ENCODE measurements at places on chromosomes 2 and 18.

DNA sequence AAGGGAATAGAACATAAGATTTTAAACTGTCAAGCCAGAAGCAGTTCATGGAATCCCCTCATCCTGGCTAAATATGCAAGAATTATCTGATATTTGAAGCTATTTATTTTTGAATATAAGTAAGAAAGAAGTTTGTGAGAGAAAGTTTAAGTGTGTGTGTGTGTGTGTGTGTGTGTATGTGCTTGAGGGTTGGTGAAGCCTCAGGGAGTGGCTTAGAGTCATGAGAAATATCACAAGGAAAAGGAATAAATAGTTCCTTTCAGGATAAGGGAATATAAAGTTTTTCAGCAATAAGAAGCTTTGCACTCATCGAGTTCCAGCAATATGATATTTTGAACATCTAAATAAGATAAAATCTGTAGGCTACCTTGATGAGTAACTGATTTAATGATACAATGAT lies 359.6 kb downstream of the MEIS1 start:
- no peak for DNase-seq

DNA sequence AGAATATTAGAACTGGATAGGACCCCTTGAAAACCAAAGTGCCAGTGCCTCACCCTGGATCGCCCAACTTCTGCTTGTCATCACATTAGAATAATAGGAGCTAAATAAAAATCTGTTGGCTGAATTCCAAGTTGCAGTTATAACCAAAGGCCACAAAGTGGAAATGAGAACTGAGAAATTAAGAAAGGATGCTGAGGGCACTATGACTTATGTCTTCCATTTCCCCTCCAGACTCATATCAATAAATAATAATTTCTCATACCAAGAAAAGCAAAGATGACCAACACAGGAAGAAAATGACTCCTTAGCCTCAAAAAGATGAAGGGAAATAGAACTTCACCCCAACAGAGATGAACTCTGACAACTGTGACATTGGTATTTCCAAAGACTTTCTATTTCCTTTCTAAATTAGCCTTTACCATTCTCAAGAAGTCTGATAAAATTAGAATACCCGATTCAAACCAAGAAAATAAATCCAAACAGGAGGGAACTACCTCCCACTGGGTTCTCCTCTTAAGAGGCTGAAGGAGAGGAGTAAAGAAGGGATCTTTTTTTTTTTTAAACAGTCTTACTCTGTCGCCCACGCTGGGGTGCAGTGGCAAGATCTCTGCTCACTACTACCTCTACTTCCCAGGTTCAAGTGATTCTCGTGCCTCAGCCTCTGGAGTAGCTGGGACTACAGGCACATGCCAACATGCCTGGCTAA lies 46.5 kb upstream of the EPG5 start:
- no peak for DNase-seq

GRCh38 chr2:218858671-218859555 lies 692 bp upstream of the WNT6 start:
- DNase-seq, result no peak

DNA sequence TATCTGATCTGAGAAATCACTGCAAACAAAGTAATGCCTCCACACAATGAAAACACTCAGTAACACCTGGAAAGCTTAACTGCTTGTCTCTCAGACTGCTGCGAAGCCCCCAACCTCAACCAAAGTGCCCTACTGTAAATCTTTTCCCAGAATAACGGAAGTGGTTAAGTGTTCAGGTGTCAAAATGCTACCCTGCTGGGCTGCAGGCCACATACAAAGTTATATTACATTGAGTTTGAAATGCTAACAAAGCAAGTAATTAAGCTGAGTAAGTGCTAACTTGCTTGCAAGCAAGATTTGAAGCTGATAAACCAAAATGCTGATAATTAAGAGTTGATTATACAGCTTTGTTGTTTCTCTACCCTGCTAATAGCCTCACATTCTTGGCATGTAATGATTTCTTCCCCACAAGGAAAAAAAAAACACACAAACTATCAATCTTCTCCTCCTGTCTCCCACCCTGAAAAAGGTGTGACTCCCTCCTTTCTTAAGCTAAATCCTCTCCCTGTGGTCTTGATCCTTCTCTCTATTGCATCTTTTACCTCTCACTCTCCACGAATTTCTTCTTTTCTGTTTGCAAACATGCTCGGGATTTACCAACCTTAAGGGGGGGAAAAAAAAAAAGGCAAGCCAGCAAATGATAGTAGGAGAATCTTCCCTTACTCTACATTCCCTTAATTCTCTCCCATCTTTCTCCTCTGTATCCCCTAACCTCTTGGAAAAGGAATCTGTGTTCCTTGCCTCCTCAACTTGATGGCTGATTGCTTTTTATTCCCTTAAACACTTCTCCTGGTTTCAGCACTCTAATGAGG lies 266.8 kb upstream of the SIX3 start:
- no peak for DNase-seq

- no peak for DNase-seq
These were observed 85.8 kb downstream of the CERS6 start for GRCh38 chr2:168541858-168542257.

GRCh38 chr18:44699572-44700261 lies 19.0 kb downstream of the SETBP1 start:
- no peak for DNase-seq

DNA sequence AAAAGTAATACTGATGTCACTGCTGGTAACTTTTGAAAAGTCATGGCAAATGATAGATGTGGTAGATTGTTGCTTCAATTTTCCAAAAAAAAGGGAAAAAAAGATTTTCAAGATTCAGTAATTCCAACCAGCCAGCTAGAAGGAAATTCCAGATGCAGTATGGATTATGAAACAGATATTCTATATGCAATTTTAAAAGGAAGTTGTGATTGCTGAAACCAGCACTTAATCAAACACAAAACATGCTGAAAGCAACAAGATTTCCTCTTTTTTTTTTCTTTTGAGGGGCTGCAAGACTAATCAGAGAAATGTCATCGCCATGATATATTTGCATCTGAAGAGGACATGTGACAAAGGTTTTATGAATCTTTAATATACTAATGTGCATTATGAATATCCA lies 5.1 kb upstream of the HNMT start:
- DNase-seq, result no peak

DNA sequence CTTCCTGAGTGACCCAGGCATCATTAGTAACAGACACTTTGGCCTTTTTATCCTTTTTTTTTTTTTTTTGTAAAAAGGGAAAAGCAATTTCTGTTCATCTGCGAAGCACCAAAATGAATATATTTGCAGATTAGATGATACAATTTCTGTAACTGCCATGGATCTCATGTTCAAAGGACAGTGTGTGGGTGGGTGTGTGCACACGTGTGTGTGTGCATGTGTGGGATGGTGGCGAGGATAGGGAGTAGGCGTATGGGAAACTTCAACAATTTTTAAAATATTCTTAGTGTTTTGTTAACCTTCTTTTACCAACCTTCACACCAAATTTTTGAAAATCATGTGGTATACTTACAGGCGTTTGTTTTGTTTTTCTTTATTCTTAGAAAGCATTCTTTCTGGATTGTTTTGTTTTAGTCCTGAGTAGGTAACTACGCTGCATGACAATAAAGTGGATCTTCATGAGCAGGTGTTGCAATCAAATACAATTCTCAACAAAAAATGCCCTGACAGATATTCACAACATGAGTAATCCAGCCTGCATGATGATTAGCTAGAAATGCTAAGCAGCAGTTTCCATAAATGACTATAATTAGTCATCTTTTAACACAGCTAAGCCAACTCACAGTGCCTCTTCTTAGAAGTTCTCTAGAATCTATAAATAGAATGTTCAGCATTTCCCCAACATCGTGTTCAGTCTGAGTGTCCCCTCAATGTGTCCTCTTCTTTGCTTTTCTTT lies 53.5 kb upstream of the RMDN2 start:
- DNase-seq, result no peak

GRCh38 chr2:173808718-173809117 lies 156.5 kb downstream of the SP3 start:
- DNase-seq, result no peak

- no peak for DNase-seq
These were observed 78.0 kb downstream of the KCNF1 start for GRCh38 chr2:10989782-10990181.

DNA sequence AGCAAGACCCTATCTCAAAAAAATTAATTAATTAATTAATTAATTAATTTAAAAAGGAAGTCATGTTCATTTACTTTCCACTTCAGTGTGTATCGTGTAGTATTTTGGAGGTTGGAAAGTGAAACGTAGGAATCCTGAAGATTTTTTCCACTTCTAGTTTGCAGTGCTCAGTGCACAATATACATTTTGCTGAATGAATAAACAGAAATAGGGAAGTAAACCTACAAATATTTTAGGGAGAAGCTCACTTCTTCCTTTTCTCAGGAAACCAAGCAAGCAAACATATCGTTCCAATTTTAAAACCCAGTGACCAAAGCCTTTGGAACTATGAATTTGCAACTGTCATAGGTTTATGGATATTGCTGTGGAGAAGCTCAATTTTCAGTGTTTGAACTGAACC lies 27.8 kb downstream of the SLC14A1 start:
- no peak for DNase-seq

GRCh38 chr2:226835420-226835795 lies 446 bp upstream of the RHBDD1 start:
- DNase-seq, result no peak

DNA sequence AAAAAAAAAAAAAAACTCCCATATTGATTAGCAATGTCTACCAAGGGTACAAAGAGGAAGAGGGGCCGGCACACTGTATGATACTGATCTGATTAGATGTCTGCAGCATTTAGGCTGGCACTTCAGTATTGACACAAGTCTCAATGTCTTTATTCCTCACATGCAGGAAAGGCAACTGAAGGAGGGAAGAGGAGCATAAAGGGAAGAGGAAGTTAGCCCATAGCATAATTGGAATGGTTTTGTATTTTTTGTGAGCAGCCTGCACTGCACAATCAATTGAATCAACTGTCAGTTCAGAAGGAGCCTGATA lies 79.0 kb downstream of the DNER start:
- DNase-seq, result no peak

GRCh38 chr2:19462256-19462645 lies 103.8 kb upstream of the OSR1 start:
- no peak for DNase-seq

DNA sequence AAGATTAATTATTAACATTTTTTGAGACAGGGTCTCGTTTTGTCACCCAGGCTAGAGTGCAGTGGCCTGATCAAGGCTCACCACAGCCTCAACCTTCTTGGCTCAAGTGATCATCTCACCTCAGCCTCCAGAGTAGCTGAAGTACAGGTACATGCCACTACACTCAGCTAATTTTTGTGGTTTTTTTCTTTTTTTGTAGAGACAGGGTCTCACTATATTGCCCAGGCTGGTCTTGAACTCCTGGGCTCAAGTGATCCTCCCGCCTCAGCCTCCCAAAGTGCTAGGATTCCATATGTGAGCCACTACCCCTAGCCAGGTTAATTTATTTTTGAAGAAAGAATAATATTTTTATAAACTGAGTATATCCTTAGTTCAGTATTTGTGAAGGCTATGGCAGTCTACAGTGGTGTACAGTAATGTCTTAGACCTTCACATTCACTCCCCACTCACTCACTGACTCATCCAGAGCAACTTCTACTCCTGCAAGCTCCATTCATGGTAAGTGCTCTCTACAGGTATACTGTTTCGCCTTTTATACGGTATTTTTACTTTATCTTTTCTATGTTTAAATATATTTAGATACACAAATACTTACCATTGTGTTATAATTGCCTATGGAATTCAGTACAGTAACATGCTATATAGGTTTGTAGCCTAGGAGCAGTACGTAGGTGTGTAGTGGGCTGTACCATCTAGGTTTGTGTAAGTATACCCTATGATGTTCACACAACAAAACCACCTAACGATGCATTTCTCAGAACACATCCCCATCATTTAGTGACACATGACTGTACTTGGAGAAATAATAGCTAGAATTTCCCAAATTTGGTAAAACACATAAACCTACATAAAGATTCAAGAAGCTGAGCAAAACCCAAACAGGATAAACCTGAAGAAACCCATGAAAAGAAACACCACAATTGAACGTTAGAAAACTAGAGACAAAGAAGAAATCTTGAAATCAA lies 38.6 kb downstream of the MGAT4A start:
- DNase-seq, result no peak

- no peak for DNase-seq
These were observed 76.5 kb downstream of the OLA1 start for GRCh38 chr2:174171686-174172445.

GRCh38 chr2:220682616-220683015 lies 889.5 kb downstream of the EPHA4 start:
- no peak for DNase-seq

DNA sequence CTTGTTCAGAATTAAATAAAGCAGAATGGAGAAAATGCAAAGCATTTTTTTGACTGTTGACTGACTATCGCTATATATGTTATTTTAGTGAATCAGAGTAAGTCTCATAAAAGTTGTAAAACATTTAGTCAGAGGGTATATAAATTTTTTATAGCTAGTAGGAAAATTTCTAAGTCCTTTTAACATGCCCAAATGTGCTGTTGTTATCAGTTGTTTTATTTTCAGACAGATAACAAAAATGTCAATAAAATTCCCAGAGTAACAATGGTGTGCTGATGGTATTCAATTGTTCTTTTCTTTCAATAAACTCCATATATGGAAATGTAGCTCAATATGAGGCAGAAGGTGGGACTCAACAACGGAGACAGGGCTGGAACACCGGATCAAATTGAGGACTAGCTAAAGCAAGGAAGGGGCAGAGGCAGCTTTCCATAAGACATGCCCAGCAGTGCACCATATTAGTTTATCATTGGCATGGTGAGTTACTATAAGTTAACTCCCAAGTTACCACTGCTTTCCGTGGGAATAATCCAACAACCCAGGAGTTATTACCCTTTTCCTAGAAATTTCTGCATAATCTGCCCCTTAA lies 26.6 kb downstream of the GULP1 start:
- DNase-seq, result no peak

DNA sequence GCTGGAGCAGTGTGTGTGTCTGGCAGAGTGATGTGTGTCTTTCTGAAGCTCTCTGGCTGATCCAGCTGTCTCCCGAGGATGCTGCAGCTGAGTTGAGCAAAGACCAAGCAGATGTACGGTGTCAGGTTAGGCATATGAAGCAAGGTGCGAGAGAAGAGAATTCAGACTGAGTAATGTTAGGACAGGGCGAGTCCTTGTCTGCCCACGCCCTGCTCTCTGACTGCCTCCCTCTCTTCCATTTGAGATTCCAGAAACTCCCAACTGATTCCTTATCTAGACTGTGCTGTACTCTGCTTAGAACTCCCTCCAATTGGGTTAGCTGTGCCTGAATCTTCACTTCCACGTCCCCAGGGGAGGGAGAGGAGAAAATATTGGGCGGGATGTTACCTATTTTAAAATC lies 25.7 kb upstream of the LPIN1 start:
- DNase-seq, result no peak

GRCh38 chr2:28004086-28004485 lies 113.6 kb downstream of the BABAM2 start:
- DNase-seq, result no peak

DNA sequence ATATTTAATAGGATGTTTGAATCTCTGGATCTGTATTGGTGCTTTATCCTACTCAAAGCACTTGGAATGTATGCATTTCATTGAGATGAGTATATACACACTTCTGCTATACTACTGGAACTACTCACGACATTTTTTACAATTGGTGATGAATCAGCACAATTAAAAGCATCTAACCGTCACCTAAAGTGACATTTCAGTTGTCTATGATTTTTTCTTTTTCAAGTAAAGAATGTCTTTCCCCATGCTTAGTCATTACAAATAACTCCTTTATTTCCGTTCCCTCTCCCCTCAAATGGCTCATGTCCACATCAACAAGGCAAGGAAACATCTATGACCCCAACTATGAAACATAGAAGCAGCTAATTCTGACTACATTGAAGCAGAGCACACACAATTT lies 77.3 kb downstream of the CLIP4 start:
- no peak for DNase-seq
